ENCODE measurements at places on chromosomes 16 and 17.

- no peak for DNase-seq
These were observed 4.0 kb downstream of the STXBP4 start for GRCh38 chr17:54972406-54973138.

DNA sequence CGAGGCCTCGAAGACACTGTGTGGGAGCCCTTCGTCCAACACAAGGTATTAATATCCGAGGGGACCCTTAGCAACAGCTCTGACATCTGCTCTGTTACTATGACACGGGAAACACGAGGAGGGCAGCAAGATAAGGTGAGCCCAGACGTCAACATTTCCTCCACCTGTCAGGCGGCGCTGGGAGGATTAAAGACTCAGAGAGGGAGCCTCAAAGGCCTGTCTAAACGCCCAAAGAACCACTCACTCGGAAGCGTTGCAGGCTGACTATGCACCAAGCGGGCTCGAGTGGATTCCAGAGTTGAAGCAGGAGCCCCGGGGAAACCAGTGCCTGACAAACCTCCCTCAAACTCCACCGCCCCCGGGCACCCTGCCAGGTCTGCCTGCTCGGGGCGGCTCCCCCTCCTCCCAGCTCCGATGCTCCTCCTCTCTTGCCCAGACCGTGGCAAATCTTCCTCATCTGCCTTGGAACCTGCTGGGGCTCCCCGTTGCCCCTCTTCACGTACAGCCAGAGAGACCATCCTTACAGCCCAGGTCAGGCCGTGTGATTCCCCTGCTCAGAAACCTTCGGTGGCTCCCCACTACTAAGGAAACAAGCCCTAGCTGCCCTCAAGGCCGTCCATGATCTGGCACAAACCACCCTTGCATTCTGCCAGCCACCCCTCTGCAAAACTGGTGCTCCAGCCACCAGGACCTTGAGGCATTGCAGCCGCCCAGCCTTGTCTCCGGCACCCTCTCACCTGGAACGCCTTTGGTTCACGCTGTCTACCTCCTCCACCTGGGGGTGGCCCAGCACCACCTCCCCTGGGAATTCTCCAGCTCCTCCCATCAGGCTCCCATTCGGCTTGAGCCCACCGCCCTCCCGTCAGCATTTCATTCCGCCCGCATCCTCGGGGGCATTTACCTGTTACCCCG lies 16.2 kb downstream of the RPH3AL start:
- no peak for DNase-seq

- DNase-seq: no peak
These were observed 5.0 kb upstream of the RPH3AL start for GRCh38 chr17:357644-358043.

DNA sequence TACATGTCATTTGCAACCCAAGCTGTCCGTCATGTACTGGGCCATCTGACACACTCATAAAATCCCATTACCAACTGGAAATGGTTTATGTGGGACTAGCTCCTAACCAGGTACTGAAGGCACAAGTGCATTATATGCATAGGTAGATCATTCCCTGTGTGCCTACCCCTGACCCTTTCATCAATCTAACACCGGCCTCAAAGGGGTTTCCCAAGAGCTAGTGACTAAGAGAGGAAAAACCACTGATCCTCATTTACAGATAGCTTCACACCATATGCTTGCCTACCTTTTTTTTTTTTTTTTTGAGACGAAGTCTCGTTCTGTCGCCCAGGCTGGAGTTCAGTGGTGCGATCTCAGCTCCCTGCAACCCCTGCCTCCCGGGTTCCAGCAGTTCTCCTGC lies 449.8 kb downstream of the SLC39A11 start:
- DNase-seq: no peak

All from NCI-H2227 treated with DMSO at 0.1 percent for 48 hours (cell line).